Stimulated activated CD4-positive, alpha-beta T cell treated with anti-CD3 and anti-CD28 coated beads, TNF-alpha, amount 100 ng/mL, for 4 hours (primary cell): ENCODE measurements at places on chromosomes 5 and 9.

GRCh38 chr5:127683008-127683407 lies 20.2 kb upstream of the CCDC192 start:
- no peak for DNase-seq

DNA sequence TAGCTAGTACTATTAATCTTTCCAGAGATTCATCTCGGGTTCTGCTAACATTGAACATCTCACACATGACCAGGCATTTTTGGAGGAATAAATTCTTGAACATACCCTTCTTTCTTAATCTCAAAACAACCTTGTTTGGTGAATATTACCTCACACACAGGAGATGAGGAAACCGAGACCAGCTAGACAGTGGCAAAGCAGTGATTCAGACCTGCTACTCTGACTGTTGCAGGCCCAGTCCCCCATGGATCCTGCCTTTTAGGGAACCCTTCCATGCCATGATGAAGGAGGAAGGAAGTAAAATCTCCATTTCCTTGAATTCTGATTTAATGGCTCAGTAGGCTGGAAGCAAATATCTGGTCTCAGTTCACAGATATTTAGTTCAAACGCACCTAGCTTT lies 2.6 kb downstream of the PCSK5 start:
- no peak for DNase-seq

DNA sequence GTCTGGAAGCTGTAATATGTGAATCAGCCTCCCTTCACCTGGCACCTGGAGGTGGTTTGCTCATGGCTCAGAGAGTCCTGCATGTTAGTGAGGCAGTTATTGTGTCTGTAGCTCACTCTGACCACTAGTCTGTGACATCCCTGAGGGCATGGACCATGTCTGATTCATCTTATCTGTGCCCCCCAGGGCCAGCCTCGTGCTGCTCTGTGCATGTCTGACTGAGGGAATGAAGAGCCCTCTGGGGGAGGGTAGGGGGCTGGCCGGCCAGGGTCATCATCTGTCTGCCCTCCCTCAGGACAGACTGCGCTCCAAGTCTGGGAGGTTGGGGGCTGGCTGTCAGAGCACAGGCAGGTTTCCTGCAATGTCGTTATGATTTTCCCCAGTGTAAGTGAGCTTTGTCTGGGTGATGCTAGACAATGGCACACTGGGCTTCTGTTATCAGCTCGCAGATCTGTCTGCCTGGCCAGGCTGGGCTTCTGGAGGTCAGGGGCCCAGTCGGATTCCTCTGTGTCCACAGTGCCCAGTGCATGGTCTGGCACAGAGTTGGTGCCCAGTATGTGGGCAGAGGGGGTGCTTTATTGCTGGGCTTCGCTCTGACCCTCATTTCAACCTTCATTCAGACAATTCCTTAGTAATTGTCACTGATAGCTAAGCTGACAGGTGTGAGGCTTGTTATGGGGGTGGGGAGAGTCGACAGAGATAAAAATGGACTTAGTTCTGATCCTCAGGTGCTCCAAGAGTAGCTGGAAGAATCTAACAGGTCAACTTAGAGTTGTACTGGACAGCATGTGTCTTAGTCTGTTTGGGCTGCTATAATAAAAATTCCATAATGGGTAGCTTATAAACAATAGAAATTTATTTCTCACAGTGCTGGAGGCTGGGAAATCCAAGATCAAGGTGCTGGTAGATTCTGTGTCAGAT lies 85.7 kb upstream of the SHB start:
- no peak for DNase-seq

- no peak for DNase-seq
Measured at GRCh38 chr9:112786829-112787520, 36.4 kb downstream of the SNX30 start.

GRCh38 chr5:135307143-135307903 lies 91.7 kb downstream of the MACROH2A1 start:
- DNase-seq: no peak
